DMS53 (cell line): ENCODE measurements at places on chromosomes 16 and 17.

DNA sequence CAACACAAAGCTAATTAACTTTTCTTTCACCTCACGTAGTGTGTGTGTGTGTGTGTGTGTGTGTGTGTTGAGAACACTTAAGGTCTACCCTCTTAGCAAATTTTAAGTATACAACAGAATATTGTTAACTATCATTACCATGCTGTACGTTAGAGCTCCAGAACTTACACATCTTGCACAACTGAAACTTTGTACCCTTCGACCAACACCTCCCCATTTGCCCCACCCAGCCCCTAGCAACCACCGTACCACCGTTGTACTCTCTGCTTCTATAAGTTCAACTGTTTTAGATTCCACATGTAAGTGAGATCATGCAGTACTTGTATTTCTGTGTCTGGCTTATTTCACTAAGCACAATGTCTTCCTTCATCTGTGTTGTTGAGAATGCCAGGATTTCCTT, 28.1 kb upstream of the MLYCD start:
- no peak for DNase-seq

DNA sequence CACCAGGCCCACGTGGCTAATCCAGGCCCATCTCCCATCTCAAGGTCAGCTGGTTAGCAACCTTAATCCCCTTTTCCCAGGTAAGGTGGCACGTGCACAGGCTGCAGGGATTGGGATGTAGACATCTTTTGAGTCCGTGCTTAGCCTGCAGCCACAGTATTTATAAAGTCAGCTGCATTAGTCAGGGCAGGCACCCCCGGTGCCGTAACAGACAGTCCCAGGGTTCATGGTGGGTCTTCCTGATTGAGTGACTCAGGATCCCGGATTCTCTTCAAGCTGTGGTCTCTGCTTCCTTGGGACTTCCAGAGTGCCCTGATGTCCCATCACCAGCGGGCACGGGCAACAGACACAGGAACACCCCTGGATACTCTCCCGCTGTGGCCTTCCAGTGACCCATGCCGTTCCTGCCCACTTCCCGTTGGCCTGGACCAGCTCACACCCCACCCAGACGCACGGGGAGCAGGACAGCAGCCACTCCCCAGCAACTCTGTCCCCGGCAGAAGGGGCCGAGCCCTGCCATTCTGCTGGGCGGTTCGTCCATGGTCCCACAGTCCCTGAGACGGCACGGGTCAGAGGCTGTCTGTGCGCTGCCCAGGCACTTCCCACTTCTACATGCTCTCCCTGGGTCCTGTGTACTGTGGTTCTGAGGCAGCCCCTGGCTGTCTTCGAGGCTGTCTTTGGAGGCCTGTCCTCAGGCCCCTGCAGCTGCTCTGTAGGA, 248.6 kb upstream of the GSE1 start:
- no peak for DNase-seq

GRCh38 chr16:65278874-65279273, 157.0 kb upstream of the CDH11 start:
- DNase-seq, result no peak

- no peak for DNase-seq
Observed at GRCh38 chr16:58492066-58492465, 7.9 kb upstream of the NDRG4 start.

- no peak for DNase-seq
Observed at GRCh38 chr17:57957120-57957850, 2.1 kb upstream of the CUEDC1 start.

- no peak for DNase-seq
Observed at GRCh38 chr17:27544350-27545131, 86.4 kb upstream of the LGALS9 start.

DNA sequence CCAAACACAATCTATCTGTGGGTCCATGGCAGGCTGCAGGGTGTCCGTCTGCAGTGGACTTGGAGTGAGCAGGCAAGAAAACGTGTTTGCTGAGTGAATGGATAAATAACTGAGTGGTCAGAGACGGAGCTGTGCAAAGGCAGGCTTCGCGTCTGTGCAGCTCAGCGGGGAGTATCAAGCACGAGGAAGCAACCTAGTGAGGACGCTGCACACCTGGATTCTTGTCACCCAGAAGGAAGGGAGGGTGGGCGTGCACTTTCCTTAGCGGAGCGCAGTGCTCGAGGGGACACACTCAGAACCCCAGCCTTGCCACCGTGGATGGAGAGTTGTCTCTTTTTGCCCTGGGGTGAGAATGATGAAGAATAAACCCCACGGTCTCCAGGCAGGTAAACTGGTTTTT, 1.5 kb upstream of the RCVRN start:
- no peak for DNase-seq

DNA sequence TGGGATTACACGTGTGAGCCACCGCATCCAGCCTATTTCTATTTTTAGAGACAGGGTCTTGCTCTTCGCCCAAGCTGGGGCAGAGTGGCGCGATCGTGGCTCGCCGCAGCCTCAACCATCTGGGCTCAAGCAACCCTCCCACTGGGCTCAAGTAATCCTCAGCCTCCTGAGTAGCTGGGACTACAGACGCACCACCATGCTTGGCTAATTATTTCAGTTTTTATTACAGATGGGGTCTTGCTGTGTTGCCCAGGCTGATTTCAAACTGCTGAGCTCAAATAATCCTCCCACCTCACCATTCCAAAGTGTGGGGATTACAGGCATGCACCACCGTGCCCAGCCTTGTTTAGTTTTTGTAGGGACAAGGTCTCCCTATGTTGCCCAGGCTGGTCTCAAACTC, 53.8 kb downstream of the CCDC57 start:
- DNase-seq, result no peak

DNA sequence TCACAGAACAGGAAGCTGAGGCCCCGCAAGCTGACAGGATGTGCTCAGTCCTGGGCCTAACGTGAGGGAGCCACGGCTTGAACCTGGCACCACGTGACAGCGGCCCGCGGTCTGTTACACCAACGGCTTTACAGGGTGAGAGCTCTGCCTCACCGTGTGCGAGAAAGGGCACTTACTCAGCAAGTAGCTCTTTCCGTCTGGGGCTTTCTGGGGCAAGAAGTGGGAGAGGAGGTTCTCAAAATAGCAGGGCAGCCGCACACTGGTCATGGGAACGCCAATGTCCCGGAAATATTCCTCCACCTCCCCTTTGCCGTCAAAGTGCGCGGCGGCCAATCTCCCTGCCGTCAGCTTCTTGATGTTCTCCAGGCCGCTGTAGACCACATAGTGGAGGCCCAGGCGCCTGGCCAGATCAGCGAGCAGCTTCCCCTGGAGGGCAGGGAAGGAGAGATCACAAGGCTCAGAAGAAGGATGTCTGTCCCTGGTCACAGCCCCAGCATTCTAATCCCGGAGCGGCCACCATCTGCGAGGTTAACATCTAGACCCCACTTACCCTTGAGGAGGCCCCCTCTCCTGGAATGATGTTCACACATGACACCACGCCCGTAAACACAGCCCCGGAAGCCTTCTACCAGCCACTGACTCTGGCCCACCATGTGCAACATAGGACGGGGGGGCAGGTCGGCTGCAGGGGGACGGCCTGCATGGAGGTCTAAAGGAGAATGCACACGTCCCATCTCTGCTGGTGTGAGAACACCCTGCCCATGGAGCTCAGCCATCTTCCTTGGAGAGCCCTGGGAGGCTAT, 8.2 kb downstream of the NMRAL1 start:
- DNase-seq, result no peak

DNA sequence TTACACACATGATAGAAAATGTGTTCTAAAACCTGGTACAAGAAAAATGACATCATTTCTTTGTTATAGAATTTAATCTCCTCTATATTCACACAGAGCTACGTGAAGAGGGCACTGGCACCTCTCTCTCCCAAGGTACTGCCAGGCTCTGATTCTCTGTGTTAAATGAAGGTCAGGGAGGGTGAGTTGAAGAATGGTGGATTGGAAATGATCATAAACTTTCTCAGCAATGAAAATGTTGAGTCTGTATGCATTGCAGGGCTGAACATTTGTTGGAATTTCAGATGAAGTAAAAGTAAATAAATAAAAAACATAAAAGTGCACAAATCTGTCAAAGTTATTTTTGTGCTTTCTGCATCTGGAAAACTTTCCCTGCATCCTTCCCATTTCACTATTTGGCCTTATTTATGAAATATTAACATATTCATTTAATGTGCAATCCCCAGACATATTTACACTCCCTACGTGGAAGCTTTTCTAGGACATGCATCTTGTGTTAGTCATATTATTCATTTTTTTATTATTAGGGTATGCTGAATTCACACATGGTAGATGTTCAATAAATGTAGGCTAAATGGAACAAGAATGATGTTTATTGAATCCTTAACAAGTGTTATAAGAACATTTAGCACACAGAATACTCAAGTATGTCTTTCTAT, 810.3 kb upstream of the CDH8 start:
- DNase-seq, result no peak

GRCh38 chr17:39139161-39139511, 12.3 kb downstream of the PLXDC1 start:
- DNase-seq, result no peak

DNA sequence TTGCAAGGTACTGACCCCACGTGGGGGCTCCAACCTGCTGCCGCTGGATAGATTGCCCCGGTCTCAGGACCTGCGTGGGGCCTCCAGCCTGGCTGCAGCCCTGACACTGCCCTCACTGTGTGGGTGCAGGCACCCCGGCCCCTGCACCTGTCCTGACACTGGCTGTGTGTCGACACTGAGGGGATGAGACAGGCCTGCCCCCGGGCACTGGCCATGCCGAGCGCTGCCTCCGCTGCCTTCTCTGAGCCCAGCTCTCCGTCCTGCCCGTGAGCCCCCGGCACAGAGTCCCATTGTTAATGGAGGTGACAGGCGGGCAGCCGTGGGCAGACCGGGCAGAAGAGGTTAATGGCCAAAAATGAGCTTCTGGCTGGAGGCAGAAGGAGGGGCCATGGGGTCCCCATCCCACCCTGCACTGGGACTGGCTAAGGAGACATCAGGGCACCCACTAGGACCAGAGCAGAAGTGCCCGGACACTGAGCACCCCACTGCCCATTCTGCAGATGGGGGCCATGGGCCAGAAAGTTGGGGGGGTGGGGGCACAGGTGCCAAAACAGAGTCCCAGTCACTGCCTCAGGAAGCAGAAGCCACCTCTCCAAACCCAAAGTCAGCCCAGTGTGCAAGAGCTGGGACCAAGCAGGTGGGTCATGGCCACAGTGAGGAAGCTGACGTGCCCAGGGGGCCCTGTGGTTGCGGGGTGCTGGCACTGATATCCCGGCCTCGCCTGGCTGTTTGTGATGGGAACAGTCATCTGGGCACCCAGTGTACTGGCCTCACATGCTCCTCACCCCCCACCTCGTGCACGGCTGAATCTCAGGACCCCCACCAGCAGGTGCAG, 2.5 kb upstream of the PRR35 start:
- no peak for DNase-seq

- DNase-seq, result peak; percentile 78
Observed at GRCh38 chr16:12455287-12455798, 348.3 kb downstream of the CPPED1 start.

- peak; percentile 50 for DNase-seq
Observed at GRCh38 chr17:47846716-47847340, 4.1 kb downstream of the SP6 start.

GRCh38 chr17:40070709-40071312, 8.0 kb downstream of the THRA start:
- no peak for DNase-seq

DNA sequence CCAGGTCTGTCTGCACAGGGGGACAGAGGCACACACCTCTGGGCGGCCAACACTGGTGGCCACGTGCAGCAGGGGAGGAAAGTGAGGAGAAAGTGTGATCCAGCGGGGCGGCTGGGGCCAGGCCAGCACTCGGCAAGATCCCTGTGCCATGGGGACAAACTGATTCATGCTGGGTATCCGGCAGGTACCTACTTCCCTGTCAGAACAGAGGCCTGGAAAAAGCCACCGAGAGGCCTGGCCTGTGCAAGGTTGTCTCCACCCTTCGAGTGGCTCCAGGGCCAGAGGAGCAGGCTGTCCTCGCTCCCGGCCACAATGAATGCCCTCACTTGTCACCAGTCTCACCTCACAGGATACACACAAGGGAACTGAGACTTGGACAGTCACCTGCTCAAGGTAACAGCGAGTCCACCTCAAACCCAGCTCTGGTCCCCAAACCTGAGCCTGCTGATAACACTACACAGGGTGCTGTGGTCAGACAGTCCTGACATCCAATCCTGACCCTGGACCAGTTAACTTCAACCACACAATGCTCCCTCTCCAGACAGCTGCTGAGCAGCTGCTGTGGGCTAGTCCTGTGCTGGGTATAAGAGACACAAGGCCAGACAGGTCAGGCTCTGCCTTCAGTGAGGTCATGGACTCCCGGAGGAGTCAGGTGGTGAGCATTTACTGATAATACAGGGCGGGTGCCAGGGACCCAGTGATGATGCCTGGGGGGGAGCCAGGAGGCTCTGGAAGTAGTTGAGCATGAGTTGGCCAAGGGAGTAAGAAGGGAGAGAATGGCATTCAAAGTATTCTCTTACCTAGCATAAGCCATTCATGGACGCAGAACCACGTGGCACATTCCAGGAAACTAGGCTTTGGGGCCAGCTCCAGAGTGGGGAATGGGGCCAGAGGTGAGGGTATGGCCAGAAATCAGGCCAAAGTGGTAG, 53.0 kb downstream of the VAC14 start:
- peak; percentile 46 for DNase-seq
